ENCODE measurements at places on chromosomes 1 and 21.

DNA sequence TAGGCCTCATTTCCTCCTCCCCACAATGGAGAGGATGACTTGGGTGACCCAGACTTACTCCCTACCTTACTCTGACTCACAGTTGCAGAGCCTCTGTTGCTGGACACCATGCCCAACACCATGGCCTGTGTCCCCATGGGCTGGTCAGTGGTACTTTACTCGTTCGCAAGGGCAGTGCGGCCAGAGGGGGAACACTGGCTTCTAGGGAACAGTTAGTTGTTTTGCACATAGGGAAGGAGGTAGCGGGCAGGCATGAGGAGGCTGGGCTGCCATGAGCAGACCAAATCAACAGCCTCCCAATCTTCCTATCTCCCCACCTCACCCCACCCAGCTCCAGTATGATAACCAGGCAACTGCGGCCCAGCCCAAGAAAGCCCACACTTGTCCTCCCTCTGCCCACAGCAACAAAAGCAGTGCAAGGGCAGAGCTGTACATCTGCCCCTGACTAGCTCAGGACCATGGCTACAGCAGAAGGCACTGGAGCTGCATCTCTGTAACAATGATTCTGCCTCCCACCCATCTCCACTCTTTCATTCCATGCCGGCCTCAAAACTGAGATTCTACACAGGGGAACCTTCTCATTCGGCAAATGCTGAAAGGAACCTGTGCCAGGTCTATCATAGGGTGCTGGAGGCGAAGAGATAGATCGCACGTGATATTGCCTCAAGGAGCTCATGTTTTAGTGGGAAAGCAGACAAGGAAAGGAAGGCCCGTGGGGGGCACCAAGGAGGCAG, 18.6 kb downstream of the TAL1 start:
- DNase-seq = no peak

GRCh38 chr21:28066076-28066475, 926.6 kb downstream of the LTN1 start:
- DNase-seq = no peak

GRCh38 chr1:206634365-206635079, 814 bp upstream of the DYRK3 start:
- peak; percentile 89 for DNase-seq

DNA sequence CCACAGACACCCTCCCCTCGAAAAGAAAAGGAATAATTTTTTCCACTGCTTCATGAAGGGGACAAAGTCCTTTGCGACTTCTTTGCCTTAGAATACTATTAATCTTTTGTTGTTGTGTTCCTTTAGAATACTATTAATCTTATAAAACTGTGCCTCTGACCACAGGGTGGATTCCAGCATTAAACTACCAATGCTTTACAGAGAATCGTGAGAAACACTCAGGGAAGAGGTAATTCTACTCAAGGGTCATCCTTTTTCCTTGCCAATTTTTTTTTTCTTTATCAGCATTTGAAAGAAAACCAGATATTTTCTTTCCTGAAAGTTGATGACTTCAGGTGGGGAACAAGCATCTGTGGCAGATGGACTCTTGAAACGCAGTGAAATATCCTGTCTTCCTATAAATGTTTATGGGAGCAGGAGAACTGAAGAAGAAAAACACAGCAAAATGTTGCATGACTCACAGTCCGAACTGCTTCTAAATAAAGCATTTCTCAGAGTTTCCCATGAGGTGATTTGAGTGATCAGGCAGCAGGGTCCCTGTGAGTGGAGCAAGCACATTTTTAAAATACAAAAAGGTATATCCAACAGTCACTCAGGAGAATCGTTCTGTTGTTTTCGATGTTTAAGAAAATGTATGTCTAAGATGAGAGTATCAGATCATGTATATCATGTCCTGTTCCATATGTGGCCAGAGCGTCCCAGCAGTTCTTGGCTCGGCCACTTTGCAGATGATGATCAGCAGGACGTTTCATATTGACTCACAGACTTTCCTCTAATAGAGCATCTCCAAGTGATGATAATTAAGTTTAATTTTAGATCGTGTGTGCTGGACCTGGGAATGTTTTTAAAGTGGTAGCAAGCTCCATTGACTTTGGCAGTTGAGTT, 154.2 kb upstream of the RUNX1 start:
- DNase-seq = no peak

- no peak for DNase-seq
Measured at GRCh38 chr1:101262630-101263348, 26.0 kb downstream of the S1PR1 start.

- no peak for DNase-seq
Measured at GRCh38 chr1:192565946-192566345, 9.6 kb upstream of the RGS1 start.

DNA sequence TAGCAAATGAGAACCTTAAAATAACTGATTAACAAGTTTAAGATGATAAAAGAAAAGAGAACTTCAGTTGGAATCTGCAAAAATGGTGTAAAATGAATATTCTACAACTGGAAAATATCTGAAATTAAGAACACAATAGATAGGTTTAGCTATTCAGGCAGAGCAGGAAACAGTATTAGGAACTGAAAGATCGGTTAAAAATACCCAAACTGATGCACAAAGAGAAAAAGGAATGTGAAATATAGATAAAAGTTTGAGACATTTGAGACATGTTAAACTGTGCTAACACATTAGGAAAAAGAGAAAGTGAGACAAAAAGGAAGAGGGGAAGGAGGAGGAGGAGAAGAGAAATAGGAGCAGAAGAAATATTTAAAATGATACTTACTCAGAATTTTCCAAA, 12.1 kb downstream of the CD55 start:
- no peak for DNase-seq

GRCh38 chr1:37035796-37036666, 1.7 kb upstream of the GRIK3 start:
- DNase-seq = peak; percentile 89

- DNase-seq = no peak
Measured at GRCh38 chr1:219161371-219161770, 12.3 kb upstream of the LYPLAL1 start.

GRCh38 chr1:245946905-245947304, 560.2 kb downstream of the SMYD3 start:
- DNase-seq = no peak
